Stimulated activated naive CD4-positive, alpha-beta T cell (primary cell): ENCODE measurements at places on chromosomes 16 and 17.

GRCh38 chr17:44087319-44087718 is 16.8 kb downstream of the G6PC3 start:
- DNase-seq: no peak

DNA sequence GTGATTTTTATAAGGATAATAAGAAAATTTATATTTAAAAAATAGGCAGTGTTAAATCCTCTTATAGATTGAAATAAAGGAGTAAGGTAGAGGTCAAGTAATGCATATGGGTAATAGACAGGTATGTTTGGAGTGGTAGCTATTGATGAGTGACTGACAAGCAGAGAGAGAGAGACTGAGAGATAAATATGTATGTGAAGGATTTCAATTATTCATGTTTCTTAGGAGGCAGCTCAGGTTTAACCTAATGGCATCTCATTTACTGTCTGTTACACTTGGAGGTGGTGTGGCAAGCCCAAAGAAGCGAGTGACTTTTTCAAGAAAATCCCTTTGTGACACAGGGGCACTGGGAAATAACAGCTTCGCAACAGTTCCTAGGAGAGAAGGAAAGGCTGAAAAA is 120.2 kb downstream of the KIF2B start:
- no peak for DNase-seq

GRCh38 chr17:77444984-77445759 is 304.4 kb downstream of the SEC14L1 start:
- peak; percentile 94 for DNase-seq

DNA sequence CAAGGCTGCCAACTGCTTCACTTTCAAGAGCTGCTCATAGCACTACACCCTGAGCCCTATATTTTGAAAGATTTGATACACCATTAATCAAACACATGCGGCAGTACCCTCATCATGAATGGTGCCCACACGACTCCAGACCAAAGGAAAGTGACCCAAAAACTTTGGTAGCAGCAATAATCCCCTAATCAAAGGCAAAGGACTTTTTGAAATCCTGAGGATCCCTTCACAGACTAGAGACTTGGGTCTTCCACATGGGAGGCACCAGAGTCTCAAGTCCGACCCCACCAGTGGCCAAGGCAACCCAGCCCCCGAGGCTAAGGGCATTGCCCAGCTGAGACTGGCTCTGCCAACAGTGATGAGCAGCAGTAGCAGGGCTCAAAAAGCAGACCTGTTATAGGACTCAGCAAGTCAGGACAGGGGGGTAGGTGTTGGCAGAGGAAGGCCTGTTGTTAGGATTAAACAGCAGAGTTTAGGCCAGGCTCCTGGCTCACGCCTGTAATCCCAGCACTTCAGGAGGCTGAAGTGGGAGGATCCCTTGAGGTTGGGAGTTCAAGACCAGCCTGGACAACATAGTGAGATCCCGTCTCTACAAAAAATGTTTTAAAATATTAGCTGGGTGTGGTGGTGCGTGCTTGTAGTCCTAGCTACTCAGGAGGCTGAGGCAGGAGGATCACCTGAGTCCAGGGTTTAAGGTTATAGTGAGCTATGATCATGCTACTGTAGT is 3.2 kb downstream of the TRIM25 start:
- no peak for DNase-seq

DNA sequence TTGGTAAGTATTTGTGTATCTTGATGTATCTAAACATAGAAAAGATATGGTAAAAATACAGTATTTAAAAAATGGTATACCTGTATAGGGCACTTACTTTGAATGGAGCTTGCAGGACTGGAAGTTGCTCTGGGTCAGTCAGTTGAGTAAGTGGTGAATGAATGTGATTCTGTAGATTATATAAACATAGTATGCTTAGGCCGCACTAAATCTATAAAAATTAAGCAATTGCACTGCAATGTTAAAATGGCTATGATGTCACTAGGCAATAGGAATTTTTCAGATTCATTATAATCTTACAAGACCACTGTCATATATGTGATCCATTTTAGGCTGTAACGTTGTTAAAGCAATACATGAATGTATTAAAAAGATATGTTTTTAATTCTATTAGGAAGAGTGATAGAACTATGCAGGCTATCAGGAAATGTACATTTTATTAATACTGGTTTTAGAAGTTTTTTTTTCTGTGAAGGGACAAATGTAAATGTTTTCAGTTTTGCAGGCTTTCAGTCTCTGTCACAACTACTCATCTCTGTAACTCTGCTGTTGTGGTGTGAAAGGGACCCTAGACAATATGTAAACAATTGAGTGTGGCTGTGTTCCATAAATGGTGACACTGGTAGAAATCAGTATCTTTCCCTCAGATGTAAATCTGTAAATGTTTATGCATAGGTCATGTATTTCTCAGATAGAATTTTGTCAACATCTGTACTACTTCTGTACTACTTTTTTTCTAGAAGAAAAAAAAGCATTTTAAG is 10.5 kb downstream of the CBFB start:
- DNase-seq: no peak

DNA sequence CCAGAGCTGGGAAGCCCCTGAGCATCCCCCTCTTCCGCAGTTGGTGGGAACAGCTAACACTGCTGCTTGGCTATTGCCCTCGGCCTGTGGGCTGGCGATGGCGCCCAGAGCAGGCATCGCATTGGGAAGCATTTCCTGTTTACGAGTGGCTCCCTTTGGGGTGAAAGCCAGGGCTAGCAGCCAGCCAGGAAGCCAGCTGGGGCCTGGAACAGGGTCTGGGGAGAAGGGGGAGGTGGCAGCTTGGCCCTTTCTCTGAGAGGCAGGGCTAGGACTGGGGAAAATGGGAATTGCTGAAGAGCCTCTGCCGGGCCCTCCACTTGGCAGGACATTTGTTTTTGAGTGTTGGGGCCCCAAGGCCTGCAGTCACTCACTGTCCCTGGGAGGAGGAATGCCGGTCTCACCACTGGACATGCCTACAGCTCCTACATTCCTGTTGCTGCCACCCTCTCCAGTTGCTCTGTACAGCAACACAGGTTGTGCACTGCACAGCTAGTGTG is 2.4 kb upstream of the MTSS2 start:
- no peak for DNase-seq

DNA sequence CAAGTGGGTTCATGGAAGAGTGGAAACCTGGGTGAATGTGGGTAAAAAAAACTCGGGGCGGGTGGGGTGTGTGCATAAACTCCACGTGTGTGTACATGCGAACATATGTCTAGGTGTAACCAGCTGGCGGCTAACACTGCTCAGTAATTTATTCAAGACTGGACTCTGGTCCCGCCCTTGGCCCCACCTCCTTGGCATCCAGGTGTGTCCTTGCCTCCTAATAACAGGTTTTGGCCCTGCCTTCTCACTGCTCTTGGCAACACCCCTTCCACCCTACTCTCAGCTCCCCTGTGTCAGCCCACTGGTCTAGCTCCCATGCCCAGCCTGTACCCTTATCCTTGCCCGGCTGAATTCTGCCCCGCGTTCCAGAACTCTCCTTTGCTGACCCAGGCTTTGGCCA is 8.3 kb downstream of the FLII start:
- no peak for DNase-seq

DNA sequence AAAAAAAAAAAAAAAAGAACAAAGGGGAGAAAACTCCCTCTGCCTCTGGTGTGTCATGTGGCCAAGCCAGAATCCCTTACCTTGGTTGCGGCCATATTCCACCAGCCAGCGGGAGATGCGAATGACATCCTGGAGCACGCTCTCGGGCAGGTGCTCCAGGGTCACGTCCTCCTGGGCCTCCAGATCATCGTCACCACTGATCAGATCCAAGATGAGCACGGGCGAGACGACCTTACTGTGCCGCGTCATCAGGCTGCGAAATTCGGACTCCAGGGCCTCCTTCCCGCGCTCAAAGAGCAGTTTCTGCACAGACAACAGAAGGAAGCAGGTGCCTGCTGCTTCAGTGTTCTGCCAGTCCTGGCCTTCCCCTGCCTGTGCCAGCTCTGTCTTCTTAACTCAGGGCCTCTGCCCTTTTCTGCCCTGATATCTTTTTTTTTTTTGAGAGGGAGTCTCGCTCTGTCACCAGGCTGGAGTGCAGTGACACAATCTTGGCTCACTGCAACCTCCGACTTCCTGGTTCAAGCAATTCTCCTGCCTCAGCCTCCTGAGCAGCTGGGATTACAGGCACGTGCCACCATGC is 5.8 kb downstream of the EXOC7 start:
- DNase-seq: no peak

- DNase-seq: no peak
These were observed 10.6 kb downstream of the ZFHX3 start for GRCh38 chr16:73037331-73037745.

DNA sequence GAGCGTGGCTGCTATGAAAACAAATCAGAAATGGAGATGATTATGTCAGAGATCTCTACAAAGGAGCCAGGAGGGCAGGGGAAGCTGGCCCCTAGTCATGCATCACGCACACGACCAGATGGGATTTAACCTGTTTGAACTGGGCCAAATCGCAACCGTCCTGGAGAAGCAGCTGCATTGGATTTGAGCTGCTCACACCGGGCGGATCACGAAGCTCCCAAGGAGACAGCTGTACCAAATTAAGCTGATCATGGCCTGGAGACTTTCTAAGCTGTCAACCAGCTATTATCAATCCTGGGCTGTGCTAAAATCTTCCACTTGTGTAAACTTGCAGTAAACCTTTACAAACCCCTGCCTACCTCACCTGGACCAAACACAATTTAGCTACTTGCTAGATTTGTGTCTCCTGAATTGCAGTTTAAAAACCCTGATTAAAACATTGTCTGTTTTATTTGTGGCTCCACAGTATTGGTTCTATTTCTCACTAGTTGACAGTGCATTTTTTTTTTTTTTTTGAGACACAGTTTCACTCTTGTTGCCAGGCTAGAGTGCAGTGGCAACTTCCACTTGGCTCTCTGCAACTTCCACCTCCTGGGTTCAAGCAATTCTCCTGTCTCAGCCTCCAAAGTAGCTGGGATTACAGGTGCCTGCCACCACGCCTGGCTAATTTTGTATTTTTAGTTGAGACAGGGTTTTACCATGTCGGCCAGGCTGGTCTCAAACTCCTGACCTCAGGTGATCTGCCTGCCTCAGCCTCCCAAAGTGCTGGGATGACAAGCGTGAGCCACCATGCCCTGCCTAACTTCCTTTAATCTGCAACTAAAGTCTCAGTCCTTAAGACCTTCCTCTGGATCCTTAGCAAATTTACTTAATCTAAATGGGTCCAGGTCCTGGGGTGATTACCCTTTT is 98.3 kb upstream of the GRIN2A start:
- DNase-seq: no peak

DNA sequence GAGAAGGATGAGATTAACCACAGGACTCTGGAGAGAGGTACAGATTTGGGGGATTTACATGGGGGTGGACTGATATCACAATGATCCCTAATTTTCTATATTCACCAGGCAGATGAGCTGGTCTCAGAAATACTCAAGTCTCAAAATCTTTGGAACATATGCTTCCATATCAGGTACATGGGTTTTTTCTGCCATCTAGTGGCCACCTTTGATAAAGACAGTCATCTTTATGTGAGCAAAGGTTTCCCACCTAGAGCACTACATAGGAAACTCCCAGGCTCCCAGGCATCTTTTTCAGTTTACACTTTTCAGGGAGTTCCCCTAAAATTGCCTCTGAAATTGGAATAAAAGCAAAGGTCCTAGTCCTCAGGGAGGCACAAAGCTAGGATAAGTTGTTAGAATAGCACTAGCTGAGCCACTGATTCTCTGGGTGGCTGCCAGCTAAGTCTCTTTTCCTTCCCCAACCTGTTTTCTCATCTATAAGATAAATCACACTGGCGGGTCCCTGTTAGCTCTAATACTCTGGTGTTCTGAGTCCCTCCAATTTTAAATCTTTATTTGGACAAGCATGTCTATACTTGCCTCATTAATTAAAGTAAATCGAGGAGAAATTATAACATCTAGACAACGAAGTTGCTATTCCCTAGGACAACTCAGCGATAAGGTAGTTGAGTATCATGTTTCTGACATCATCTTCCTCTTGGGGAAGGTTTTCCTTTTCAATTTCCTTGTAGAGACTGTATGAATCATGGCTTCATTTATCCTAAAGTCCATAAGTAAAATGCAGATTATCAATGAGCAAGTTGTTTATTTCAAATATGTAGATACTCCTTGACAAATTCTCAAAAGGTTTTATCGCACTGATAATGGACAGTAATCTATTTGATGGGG is 19.0 kb upstream of the MON1B start:
- DNase-seq: peak; percentile 20

DNA sequence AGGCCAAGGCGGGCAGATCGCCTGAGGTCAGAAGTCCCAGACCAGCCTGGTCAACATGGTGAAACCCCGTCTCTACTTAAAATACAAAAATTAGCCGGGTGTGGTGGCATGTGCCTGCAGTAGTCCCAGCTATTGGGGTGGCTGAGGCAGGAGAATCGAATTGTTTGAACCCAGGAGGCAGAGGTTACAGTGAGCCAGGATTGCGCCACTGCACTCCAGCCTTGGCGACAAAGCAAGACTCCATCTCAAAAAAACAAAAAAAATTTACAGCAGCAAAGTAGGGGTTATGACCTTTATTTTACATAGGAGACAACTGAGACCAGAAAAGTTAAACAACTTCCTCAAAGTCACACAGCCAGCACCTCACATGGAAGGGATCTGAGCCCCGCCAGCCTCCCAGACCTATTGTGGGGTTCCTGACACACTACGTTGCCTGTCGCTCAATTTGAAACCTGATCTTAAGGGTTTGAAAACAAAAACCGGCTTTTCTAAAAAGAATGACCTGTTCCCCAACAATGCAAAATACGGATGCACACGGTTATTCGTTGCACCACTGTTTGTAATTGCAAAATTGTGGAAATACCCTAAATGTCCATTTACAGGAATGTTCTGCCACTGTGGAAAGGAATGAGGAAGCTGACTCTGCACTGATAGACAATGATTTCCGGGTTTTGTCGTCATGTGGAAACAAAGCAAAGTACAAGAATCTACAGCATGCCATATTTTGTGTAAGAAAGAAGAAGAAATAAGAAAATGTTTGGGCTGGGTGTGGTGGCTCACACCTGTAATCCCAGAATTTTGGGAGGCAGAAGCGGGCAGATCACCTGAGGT is 77.2 kb downstream of the CNGB1 start:
- no peak for DNase-seq

GRCh38 chr16:31501226-31501965 is 6.8 kb downstream of the RUSF1 start:
- DNase-seq: no peak

DNA sequence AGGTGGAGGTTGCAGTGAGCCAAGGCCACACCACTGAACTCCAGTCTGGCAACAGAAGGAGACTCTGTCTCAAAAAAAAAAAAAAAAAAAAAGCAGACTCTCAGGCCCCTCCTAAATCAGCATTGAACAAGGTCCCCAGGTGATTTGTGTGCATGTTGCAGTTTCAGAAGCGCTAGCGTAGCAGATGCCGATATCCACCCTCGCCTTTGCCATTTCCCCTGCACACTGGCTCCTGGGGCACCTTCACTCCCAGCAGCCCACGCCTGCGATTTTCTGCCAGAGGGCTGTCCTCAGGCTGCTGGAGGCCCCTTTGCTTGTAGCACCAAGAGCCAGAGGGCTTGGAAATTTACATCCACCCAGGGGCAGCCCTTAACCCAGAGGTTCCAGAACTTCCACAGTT is 95.6 kb downstream of the WSCD1 start:
- DNase-seq: no peak

GRCh38 chr16:73058616-73059409 is 10.9 kb upstream of the ZFHX3 start:
- DNase-seq: no peak
